ENCODE measurements at places on chromosomes 7 and 10. TPM values are rescaled to one million over a fixed set of nuclear protein-coding genes. Genes with fewer than 3 reads are reported as not detected.

GRCh38 chr10:14648005-14648765 is 126.5 kb downstream of the FAM107B start:
- no peak for DNase-seq

The NME8 gene
- total RNA-seq = not detected

DNA sequence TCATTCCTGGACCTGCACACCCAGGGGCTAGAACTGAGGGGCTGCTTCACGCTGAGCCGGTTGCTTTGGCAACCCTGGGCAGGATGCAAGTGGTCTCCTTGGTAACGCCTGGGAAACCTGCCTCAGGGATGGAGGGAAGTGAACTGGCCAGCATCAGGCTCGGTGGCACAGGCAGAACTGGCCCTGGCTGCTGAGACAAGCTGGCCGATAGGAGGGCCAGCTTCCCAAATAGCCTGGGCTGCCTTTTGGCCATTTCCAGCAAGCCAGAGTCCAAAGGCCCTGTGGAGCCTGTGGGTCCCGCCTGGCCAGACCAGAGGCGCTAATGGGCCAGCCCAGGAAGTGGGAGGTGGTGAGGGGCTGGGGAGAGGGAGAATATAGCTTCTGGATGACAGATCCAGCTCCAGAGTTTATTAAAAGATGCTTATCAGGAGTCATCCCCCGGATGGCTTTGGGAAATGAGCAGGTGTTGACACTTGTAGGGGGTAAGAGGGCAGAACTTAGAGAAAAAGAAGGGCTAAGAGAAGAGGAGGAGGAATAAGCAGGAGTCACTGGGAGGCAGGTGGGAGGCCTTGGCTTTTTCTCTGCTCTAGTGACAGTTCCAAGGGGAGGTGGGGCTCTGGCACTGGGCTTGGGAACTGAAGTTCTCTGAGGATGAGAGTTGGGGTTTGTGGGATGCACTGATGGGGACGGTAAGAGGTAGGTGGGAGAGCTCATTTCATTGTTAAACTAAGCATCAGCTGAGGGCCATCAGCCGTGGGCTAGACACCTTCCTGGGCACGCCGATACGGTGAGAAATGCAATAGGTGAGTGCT is 9.6 kb downstream of the NEURL1 start:
- DNase-seq = no peak

The TWIST1 gene
- 21.8 TPM for total RNA-seq

The VIPR2 gene
- 0.32 TPM for total RNA-seq

GRCh38 chr10:73866621-73867020 is 7.7 kb downstream of the CAMK2G start:
- DNase-seq = no peak
